ENCODE measurements at places on chromosomes 2 and 18. TPM values are rescaled to one million over a fixed set of nuclear protein-coding genes. Genes with fewer than 3 reads are reported as not detected.

DNA sequence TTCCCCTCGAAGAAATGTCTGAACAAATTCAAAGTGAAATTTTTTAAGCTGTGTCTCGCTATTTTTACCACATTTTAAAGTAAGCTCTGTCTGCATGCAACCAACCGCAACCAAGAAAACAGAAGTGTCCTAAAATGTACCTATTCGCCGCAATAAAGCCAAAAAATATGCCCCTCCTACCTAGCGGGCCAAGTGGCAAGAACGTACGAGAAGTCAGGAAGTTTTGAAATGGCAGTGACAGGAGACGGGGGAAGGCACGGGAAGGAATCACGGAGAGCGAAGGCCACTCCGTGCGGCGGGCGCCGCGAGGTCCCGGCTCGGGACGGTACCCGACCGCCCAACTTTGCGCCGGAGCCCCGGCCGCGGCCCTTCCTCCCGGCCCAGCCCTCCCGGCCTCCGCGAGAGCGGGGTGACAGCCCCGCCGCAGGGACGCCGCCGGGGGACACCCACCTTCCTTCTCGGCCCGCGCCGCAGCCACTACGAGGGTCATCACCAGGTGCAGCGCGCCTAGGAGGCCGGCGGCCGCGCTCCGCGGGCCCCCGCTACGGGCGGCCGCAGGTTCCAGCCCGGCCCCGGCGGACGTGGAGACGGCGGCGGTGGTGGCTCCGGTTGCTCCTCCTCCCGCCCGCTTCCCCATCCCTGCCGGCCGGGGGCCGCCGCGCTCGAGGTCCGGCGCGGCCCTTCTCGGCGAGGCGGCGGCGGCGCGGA lies 568 bp downstream of the TMEM131 start:
- DNase-seq = peak; percentile 68

DNA sequence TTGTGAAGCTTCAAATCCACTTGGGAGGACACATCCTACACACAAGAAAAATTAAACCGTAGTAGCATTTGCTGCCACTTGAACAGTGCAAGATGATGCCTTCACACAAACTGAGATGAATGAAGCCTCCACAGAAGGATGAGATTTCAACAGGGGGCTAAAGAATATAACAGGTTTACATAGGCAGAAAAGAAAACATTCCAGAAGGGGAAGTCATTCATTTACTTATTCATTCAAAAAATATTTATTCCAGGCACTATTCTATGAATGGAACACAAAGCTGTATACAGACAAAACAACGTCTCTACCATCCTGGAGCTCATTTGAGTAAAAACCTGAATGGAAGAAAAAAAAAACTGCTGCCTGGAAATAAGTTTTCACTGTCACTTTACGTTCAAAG lies 170.5 kb downstream of the CDH20 start:
- DNase-seq = no peak

FAM110C gene
- total RNA-seq = 0.51 TPM

- no peak for DNase-seq
Observed at GRCh38 chr18:7579176-7579917, 12.2 kb downstream of the PTPRM start.

SPC25 gene
- total RNA-seq = 33.7 TPM

DNA sequence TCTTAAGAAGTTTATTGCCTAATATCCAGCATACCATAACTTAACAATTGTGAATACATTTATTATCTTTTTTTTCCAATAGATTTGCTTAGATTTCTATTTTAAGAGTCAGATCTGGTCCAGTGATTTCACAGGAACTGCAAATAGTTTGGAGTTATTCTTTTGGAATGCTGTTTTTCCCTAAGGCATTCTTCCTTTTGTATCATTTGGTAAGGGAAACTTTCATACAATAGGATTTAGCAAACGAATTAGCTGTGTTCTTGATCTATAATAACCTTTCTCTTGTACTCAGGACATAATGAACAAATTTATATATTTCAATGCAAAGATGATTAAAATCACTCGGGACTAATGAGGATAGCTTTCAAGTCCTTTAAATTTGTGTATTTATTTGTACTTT lies 201.6 kb downstream of the ERBB4 start:
- DNase-seq = no peak

DNA sequence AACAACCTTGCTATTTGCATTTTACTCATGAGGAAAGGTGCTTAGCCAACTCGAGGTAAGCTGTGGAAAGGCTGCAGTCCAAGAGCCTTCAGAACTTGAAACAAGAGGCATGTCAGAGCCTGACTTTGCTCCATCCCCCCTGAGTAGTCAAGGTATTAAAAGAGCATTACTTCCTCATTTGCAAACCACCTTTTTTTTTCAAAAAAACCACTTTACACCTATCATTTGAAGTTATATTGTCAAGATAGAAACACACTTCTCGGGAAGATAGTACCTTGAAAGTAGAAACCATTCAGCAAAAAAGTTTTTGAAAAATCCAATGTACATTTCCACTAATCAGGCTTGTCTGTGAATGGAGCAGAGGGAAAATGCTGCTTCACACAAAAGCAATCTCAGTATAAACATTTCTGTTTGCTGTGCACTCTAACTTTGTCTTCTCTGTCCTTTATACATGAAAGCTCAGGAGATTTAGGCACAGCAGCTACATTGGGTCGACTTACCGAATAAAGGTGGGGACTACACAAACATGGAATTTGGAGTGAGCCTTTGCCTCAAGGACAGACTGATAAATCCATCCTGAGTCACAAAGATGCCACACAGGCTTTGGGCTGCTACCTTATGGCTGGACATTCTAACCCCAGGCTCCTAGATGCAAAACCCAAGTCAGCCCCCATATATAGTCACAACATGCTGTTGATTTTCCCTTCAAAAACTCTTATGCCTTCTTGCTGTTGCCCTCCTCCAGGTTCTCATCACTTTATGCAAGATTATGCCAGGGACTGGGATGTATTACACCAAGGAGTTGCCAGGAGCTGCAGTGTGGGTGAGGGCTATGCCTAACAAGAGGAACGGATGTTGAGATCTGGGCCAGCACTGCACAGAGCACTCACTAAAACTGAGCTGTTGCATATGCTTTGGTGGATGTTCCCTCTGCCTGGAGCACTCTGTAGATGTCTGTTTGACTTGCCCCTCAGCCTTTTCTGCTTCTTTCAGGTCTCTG lies 41.4 kb upstream of the EML4 start:
- DNase-seq = peak; percentile 43

- no peak for DNase-seq
Observed at GRCh38 chr2:36706021-36706876, 9.7 kb downstream of the VIT start.

- no peak for DNase-seq
Observed at GRCh38 chr2:193816008-193816407, 1621.3 kb upstream of the TMEFF2 start.

DNA sequence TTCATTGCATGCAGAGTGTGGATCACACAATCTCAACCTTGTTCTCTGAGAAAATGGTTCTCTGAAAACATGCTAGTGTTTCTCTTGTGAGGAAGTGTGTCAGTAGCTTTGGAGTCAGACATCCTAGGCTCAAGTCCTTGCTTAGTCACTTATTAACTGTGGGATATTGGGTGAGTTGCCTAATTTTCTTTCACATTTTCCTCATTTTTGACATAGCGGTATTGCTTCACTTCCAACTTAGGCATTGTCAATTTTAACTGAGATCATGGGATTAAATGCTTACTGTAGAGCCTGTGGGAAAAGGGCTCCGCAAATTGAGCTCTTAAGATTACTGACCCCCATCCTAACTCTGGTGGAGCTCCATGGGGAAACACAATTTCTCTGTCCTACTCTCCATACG lies 622.2 kb downstream of the CNTNAP5 start:
- no peak for DNase-seq

ADD2 gene
- total RNA-seq = 26.9 TPM

NPHP1 gene
- total RNA-seq = 2.2 TPM

- no peak for DNase-seq
Observed at GRCh38 chr2:121866789-121867188, 111.3 kb downstream of the TSN start.

EPAS1 gene
- 12.6 TPM for total RNA-seq

DNA sequence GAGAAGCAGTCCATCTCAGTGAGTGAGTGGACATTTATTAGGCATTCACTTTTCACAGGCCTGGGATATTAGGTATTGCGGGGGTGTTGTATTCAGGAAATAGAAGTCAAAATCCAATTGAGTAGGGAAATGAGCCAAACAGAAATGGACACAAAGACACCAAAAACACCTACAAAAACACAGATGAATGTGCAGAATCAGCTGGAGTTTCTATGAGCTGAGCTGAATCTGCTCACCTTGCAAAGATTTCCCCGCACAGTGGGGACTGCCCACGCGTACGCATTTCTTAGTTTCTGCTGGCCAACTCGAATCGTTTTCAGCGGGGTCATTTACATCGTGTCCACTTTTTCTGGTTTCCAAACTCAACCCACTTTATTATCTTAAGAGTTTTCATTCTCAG lies 160.0 kb downstream of the BCL2 start:
- peak; percentile 72 for DNase-seq

DNA sequence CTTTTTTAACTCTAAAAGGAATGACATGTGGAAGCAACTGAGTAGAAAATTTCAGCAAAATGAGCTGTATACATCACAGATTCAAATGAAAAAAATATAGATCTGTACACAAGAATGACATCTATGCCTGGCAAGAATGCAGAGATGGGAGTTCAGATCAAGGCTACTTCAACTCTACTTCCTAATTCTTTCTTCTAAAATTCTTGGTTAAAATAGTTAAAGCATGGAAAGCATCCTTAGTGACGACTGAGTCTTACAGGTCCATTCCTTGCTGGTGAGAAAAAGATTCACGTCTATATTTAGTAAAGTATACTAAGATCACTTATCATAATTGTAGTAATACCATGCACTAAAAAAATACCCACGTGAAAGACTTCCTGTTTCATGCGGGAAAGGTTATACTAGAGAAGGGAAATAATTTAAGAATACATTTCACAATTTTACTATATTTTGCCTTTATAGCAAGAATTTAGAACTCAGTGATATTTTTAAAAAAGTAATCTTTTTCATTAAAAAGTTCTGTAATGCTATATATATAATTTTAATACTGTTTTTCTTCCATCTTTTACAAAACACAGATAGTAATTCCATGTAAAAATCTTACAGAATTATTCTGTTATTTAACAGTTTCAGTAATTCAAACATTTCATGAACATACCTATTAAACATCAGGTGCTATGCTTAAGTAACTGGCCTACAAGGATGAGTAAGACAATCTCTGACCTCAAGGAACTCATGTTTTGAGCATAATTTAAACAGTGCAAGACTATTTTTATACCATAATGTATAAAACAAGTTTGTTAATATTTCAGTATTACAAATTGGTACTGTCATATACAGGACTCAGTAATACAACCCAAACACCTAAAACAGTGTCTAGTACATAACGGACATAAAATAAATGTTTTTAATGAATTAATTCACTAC lies 159.6 kb downstream of the BAZ2B start:
- DNase-seq = no peak

GRCh38 chr2:20299113-20299512 lies 51.5 kb downstream of the PUM2 start:
- peak; percentile 14 for DNase-seq

Data from activated CD4-positive, alpha-beta T cell treated with anti-CD3 and anti-CD28 coated beads for 36 hours (primary cell).